ENCODE measurements at places on chromosomes 3 and 15.

DNA sequence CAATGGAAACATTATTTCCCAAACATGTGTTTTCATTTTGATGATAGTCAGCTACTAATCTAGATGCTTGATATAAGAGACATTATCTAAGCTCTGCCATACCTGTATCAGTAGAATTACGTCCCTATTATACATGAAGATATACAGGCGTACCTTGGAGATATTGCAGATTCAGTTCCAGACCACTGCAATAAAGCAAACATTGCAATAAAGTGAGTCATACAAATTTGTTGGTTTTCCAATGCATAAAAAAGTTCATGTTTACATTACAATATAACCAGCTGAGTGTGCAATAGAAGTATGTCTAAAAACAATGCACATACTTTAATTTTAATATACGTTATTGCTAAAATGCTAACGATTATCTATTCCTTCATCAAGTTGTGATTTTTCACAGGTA is 236.0 kb upstream of the ZNF717 start:
- DNase-seq = no peak

DNA sequence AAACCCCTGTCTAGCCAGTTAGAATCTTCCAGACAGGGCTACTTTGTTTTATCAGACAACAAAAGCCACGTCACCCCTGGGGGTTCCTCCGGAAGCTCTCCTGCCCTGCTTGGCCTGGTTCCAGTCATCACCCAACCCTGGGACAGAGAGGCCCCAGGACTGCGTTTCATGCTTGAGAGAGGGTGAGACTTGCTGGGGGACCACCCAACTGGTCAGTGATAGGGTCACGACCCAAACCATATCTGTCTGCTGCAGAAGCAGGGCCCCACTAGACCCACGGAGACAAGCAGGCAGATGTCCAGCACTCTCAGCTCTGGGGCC is 1.2 kb downstream of the NT5DC2 start:
- DNase-seq = no peak

- DNase-seq = no peak
Measured at GRCh38 chr3:4939276-4939675, 40.0 kb upstream of the BHLHE40 start.

DNA sequence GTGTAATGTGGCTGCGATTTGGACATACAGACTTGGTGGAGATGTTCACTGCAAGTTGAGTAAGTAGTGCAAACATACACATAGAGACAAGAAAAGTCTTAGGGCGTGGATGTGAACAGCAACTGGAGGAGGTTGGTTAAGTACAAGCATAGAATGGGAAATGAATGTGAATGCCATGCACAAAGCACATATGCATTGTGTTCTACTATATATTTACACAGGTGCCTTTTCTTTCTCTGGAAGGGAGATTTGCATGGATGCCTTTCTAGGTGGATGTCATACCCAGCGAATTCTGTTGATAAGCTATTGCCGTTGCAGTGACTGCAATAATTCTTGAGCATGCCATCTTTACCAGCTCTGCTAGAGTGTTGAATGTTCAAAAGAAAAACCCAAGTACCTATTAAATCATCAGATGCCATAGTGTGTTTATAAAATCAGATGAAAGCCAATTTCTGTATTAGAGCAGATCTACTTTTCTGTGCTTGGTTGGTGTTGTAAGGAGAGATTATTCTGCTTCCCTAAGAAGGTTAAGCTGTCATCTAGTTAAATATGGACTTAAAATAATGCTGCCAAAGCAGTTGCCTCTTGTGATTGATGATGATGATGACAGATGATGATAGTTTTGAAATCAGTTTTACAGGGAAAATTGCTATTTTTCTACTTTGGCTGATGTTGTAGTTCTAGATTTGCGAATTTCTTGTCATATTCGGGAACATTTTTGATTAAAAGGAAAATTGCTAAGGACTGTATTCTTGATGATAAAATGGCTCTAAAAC is 148.4 kb downstream of the CNTN4 start:
- DNase-seq = no peak

GRCh38 chr3:31278532-31278931 is 254.2 kb upstream of the STT3B start:
- no peak for DNase-seq

GRCh38 chr3:60755094-60755493 is 496.2 kb downstream of the FHIT start:
- DNase-seq = no peak

DNA sequence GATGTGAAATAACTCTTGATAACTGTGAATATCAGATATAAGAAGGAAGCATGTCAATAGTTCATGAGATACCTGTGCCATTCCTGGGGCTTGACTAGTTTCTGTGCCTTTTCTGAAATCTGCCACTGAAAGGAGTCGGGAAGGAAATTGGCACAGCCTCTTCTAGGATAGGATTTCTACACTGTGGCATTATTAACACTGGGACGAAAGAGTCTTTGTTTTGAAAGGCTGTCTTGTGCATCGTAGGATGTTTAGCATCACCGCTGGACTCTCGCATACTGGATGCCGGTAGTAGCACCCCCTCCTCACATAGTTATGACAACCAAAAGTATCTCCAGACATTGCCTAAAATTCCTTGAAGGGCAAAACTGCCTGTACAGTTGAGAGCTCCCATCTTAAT is 77.9 kb upstream of the SAMMSON start:
- DNase-seq = no peak

DNA sequence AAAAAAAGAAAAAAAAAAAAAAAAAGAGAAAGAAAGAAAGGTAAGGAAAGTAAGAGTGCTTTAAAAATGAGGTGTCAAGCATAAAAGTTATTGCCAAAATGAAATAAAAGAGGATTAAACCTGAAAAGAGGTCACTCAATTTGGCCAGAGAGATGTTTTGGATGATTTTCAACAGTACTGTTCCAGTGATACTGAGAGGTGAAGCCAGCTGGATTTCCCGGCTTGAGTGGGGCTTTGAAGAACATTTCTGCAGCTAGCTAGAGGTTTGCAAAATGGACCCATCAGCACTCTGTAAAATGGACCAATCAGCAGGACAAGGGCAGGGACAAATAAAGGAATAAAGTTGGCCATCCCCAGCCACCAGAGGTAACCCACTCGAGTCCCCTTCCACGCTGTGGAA is 128.5 kb downstream of the LSAMP start:
- no peak for DNase-seq

- DNase-seq = peak; percentile 16
Measured at GRCh38 chr3:112582244-112582874, 20.5 kb downstream of the SLC35A5 start.

DNA sequence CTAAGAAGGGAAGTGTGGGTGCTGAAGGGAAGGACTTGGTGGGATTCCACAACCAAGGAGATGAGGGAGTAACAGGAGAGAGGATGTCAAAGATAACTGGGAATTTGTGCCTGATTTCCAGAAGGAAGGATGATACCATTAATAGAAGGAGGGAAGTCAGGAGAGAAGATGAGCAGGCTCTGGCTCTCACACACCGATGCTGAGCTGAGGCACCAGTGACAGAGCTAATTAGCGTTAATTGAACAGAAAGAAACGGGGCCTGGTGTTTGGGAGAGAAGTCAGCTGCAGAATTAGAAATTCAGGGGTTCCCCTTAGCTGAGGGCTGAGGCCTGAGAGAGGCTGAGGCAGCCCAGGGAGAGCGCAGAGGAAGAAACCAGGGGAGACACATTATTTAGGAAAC is 11.9 kb upstream of the PDIA5 start:
- DNase-seq = no peak

DNA sequence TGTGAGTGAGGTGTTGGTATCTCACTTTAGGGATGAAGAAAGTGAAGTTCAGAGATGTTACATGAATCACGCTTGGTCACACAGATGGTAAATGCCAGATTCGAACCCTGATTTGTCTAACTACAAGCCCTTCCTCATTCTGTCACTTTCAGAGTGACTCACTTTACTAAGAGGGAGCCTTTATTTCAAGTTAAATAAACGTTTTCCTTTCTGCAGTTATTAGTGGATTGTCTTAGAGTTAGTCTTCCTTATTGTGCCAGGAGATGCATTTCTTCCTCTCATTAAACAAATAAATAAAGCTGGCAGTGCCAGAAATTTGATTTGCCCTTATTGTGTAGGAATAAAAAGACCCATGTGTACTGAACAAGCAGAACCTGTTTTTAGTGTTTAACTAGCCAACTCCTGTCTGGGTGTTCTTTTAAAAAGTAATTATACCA is 162.5 kb downstream of the AKAP13 start:
- DNase-seq = no peak

DNA sequence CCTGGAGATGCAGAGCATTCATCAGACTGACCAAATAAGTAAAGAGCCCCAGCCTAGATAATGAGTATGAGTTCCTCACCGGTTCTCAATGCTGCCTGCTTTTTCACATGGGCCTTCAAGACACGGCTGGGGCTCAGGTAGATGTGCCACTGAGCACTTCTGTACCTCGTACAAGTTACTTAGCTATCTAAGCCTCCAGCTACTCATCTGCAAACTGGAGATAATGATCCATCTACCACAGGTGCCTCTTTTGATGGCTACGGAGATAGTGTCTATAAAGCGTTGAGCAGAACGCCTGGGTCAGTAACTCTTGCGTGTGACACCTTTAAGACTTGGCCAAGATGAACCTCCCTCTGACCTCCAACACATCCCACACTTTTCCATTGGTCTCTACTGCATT is 56.3 kb downstream of the CCR4 start:
- no peak for DNase-seq

GRCh38 chr15:67690936-67691335 is 134.4 kb upstream of the SKOR1 start:
- no peak for DNase-seq

- DNase-seq = no peak
Measured at GRCh38 chr3:20924646-20925385, 738.8 kb upstream of the SGO1 start.

DNA sequence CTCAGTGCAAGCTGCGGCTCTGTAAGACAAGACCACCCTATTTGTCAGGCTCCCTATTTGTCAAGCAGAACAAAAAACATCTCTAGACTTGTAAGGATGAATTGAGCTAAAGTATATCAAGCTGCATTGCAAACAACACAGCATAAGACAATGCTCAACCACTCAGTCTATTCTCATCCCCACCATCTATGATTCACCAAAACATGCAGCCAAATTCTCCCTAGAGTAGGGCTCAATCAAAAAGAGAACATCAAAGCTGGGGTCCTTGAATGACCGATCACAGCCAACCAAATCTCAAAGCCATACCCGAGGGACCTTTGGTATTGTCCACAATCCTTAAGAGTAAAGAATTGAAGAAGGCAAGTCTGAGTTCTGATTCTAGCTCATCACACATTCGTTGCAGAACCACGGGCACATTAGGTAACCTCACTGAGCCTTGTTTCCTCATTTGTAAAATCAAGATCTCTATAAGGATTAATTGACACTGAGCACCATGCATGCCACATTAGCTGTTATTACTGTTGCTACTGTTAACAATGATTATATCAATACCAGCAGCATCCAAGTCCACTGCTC is 31.2 kb downstream of the RFTN1 start:
- no peak for DNase-seq

GRCh38 chr3:88444251-88444650 is 294.5 kb downstream of the C3orf38 start:
- no peak for DNase-seq

DNA sequence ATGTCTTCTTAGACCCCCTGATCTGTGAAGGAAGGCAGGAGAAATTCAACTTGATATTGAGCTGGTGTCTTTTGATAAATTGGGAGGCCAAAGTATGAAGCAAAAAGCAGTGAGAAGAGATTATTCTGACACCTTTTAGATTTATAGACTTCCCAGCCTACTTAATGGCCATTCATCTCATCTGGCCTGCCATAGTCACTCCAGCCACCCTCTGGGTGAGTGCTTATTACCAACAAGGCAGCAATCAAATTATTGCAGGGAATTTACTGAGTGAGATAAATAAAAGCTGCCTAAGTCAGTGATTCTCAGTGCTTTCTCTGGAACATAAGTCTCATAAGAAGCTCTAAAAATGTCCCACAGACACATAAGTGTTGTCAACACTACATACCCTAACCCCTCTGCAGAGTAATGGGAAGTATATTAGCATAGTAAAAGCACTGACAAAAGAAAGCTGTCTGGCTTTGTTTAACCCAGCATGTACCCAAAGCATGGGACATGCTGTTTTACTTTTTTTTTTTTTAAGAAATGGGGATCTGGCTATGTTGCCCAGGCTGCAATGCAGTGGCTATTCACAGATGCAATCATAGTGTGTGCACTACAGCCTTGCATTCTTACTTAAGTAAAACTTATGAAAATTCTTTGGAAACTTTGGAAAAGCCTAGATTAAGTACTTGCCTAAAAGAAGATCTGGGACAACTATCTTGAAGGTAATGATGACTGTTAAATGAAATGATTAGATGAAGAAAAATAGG is 725.3 kb downstream of the TUSC7 start:
- no peak for DNase-seq

- no peak for DNase-seq
Measured at GRCh38 chr3:168248383-168249204, 152.9 kb upstream of the GOLIM4 start.

GRCh38 chr3:107028626-107029025 is 348.6 kb upstream of the CCDC54 start:
- no peak for DNase-seq

DNA sequence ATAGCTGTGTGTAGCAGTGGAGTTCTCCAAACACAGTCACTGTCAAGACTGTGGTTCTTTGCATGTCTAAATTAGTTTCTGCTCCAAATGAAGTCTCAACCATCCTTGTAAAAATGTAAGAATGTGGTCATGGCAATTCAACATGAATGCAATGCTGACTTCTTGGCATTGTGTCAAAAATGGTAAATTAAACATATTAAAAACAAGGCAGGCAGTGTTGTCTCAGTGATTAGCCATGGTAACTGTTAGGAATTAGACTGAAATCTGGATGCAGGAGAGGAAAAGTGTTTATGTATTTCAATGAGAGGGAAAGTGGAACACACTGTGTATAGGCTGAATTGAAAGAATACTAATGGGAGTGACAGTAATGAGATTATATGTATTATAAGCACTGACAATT is 597.2 kb downstream of the EDEM1 start:
- no peak for DNase-seq

GRCh38 chr15:47987461-47987860 is 133.3 kb upstream of the SLC24A5 start:
- no peak for DNase-seq

- DNase-seq = no peak
Measured at GRCh38 chr3:69532547-69533224, 146.8 kb upstream of the FRMD4B start.

GRCh38 chr3:108100906-108101660 is 10.3 kb upstream of the CD47 start:
- no peak for DNase-seq

- DNase-seq = no peak
Measured at GRCh38 chr3:40290396-40290795, 19.1 kb upstream of the EIF1B start.

DNA sequence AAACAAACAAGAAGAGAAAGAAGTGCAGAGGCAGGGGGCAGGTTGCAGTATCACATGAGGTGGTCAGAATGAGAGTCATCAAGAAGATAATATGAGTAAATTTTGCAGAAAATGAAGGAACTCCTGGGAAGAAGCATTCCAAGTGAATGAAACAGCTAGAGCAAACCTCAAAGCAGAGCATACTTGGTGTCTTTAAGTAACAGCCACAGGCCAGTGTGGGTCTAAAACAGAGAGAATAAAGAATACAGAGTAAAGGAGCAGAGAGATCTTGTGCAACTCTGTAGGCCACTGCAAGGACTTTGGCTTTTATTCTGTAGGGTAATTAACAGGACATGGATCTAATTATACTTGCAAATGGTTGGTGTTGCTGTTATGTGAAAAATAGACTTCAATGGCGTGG is 81.3 kb downstream of the STAC start:
- no peak for DNase-seq
